ENCODE measurements at places on chromosomes 12 and 14.
A peak's percentile ranks its signal among the peaks of the same experiment; 100 is the strongest.

DNA sequence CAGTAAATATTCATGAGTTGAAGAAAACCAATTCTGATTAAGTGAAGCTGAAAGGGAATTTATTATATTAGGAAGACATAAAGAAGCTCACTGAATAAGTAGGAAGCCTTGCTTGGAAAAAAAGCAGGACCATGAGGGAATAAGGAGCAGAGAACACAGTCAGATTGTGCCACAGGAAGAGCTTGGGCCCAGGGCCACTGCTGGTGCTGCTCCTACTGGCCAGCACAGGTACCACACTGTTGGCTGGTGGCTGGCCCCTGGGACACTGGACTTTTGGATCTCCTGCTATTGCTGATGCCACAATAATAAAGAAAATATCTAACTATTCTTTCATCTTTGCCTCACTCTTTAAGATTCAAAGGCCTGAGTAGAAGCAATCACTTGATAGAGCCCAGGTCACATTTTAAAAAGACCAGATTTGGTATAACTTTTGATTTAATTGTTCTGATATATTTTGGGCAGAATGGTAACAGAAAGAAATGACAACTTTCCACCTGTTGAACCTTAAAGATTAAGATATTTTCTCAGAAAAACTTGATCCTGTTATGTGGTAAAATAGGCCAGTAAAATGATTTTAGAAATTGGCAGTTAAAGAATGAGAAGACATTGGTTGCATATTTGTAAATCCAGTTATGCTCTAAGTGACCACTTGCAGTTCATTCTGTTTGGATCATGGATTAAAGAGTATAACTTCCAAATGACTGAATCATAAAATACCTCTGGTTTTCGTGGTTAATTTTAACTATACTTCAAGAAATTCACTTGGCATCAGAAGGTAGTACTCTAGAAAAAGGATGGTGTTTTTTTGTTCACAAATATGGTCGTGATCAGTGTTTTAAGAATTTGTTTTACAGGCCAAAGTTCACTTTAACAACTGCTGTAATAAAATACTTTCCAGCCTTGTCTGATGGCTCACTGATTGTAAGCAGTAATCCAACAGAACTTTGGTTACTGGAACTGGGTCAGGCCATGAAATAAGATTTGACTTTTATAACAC is 68.3 kb downstream of the DERA start:
- DNase-seq: no peak

DNA sequence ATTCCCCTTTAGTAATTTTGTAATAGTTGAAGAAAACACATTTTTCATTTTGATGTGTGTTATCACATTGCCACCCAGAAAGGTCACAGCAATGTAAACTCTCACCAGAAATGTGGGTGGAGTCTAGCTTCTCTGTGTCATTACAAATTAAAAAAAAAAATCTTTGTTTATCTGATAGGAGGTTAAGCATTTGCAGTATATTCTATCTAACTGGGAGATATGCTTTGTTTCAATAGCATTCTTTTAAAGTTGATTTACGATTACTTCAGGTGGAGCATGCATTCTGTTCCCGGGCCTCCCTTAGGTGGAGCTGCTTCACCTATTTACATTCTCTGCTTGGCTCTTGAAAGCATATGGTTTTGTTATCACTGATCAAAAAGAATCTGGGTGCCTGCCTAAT is 7.8 kb downstream of the ADIPOR2 start:
- no peak for DNase-seq

- no peak for DNase-seq
These were observed 29.9 kb upstream of the TC2N start for GRCh38 chr14:91897106-91897701.

DNA sequence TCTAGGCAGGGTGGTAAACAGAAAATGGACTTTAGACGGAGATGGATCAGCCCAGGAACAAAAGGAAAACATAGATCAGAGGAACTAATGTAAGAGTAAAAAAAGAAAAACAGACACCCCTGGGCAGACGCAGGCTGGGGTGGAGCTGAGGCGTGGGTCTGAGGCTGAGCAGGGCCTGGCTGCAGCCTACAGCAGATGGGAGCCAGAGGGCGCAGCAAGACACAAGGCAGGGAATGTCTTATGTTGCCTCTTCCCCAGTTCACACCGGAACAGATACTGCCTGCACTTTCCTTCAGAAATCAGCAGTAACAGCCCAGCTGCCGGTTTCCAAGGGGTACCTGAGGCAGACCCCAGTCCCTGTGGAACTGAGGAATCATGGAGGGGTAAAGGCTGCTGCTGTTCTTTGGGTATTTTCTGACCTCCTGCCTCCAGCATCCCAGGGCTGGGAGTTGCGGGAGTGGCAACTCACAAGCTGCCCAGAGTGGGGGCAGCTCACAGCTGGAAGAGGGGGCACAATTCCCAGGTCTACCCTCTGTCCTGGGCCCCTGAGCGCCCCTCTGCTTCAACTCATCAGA is 9.8 kb downstream of the ZNF605 start:
- DNase-seq: no peak

- DNase-seq: peak; percentile 84
These were observed at the start of gene ATP23 for GRCh38 chr12:57941165-57941894. TSS of gene ATP23 (plus strand) at chr12:57941567. CDS start at chr12:57941702, 135 bp downstream.

GRCh38 chr12:131044760-131045381 is 91.2 kb downstream of the ADGRD1 start:
- DNase-seq: no peak

GRCh38 chr14:74563586-74564159 is 48.4 kb downstream of the LTBP2 start:
- DNase-seq: no peak

DNA sequence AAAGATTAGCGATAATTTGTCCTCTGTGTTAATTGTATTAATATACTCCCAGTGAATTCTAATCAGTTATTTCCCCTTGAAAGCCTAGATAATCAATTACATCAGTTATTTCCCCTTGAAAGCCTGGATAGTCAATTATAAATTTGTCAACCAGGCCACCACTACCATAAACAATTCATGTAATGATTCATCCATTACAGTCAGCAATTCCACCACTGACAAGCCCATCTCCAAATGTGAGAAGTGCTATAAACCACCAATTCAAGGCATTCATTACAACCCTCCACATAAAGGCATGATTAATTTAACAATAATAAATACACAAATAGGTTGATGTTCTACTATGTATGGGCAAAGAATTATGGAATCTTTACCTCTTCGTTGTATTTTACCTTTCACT is 40.9 kb downstream of the INTS13 start:
- DNase-seq: no peak

DNA sequence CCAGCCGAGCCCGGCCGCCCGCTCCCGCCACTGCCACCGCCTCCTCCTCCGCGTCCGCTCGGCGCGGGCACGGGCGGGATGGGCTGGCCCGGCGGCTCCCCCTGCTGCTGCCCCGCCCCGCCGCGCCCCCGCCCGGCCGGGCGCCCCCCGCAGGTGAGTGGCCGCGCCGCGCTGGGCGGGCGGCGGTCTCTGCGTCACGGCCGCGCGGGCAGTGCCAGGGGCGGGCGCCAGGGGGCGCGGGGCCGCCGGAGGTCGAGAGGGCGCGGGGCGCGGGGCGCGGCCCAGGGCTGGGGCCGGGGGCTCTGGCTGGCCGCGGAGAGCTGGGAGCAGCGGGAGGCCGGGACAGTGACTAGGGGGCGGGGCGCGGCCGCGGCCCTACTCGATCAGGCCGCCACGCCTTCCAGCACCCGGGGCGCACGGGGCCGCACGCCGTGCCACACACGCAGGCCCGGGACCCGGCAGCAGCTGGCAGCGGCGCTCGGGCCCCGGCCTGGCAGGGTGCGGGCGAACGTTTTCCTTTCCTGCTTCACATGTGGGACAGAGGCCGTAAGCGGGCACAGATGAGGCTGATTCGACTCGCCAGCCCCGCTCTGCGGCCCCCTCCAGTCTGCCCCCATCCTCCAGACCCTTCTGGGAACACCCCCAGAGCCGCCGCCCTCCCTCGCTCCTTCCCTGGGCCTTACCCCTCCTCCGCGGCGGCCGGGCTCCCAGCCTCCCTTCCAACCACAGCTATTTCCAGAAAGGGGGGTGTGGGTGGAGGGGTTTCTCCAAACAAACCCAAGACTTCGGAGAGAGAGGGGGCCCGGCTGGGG is 2.4 kb upstream of the TNS2 start:
- DNase-seq: peak; percentile 68

- DNase-seq: no peak
These were observed 9.4 kb downstream of the ZFC3H1 start for GRCh38 chr12:71654200-71654599.

DNA sequence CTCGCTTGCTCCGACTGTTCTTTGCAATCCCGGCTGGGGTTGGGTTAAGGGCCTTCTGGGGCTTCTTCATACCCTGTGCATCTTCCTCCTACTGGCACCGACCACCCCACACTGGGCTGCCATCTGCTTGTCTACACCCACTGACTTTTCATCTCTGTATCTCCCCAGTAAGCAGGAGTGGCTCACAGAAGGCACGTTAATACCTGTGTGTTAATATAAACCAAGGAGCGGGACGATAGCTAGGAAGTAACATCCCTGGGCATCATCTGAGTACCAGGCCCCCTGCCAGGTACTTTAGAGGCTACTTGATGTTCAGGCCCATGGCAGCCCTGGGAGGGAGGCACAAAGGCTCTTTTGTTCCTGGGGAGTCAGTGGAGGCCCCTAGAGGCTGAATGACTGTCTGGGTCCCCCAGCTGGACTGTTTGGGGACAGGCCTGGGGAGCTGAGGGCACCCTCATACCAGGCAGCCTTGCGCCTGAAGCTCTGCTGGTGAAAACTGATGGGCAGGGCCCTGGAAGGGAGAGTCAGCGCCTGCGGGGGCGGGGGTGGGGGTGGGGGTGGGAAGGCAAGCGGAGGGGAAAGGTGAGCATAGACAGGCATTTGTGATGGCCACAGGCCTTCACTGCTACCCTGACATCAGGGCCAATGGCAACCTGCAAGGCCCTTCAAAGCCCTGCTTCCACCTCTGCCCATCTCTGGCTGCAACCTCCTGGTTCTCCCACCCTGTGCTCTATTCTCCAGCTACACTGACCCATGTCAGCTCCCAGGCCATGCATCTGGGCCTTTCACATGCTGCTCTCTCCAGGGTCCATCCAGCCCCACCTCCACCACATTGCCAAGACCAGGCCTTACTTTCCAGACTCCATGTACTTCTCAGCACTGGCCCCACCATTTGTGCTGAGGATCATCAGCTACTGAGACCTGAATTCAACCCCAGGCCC is 34.2 kb upstream of the DEGS2 start:
- DNase-seq: no peak

DNA sequence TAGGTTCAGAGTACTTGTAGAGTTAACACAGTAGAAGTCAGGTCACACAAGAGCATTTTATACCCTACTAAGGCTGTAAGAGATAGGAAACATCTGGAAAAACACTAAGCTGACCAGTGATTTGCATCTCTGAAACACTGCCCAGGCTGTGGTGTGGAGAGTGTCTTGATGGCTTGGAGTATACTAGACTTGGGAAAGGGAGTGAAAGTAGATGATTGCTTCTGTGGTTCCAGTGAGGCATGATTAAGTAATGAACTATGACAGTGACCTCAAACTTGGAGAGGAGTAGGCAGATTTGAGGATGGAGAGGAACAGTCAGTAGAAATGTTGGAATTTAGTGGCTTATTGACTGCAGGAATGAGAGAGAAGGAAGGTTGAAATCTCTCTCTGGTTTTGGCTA is 201.2 kb downstream of the FLRT2 start:
- no peak for DNase-seq

DNA sequence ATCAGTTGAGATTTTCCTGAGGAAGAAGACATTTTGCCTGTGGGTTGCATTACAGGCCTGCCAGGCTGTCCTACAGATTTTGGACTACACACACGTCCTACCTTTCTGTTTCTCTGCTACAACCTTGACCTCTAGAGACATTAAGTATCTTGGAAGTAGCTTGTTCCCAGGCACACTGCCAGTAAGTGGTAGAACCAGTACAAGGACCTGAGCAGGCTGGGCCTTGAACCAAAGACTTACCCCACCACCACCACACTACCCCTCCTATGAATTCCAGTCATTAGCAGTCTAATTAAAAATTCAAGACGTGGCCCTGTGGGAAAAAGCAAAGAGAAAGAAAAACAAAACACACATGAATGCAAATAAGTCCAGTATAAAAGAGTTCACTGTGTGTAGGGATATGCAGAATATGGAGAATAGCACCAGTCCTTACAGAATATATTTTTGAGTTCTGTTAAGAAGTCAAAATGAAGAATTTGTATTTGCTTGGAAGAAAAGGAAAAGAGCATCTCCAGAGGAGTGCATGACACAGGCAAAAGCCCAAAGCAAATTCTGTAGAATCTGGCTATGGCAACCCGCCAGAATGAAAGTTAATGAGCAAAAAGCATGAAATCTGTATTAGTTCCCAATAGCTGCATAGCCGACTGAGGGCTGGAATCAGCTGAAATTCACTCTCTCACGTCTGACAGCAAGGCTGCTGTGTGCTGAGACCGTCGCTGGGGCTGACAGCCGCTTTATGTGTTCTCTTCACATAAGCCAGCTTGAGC is 74.3 kb upstream of the ST8SIA1 start:
- no peak for DNase-seq

DNA sequence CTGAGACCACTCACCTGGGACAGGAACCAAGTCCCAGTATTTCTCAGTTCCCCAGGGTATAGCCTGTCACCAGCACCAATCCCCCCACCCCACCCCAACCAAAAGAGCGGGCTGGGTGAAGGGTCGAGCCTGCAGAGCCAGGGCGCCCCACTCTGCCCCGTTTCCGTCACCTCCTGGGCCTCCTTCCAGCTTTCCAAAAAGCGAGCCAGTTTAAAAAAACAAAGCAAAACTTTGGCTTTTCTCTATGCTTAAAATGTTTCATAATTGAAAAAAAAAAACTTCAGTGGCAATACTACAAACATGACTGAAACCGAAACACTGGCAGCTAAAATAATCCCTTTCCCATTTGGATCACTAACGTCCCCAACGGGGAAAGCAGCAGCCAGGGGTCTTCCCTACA is 7.5 kb downstream of the CAMKK2 start:
- no peak for DNase-seq

DNA sequence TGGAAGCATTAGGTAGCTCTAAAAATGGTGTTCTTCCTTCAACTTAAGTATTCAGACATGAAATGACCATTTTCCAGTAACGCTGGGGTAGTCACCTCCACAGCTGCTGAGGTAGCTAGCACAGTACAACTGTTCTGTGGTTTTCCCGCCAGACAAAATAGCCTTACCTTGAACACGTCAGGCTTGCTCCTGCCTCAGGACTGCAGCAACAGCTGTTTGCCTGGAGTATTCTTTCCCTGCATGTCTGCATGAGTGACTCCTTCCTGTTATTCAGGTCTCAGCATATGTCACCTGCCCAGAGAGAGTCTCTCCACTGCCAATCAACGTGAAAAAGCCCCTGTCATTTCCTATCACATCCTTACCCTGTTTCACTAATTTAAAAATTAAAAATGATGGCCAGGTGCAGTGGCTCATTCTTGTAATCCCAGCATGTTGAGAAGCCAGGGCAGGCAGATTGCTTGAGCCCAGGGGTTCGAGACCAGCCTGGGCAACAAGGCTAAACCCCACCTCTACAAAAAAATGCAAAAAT is 37.9 kb downstream of the WDR89 start:
- DNase-seq: no peak

GRCh38 chr12:4191642-4192041 is 81.9 kb upstream of the CCND2 start:
- DNase-seq: no peak

- DNase-seq: no peak
These were observed 23.1 kb downstream of the BHLHE41 start for GRCh38 chr12:26101763-26102162.
